ENCODE measurements at places on chromosomes 6 and 20.

GRCh38 chr6:1327630-1328029 is 15.7 kb downstream of the FOXQ1 start:
- DNase-seq, result no peak

- DNase-seq, result no peak
Measured at GRCh38 chr6:113644861-113645575, 212.1 kb upstream of the MARCKS start.

- no peak for DNase-seq
Measured at GRCh38 chr6:105748737-105749161, 337.4 kb upstream of the PRDM1 start.

- DNase-seq, result no peak
Measured at GRCh38 chr20:25230166-25230831, 17.6 kb upstream of the PYGB start.

DNA sequence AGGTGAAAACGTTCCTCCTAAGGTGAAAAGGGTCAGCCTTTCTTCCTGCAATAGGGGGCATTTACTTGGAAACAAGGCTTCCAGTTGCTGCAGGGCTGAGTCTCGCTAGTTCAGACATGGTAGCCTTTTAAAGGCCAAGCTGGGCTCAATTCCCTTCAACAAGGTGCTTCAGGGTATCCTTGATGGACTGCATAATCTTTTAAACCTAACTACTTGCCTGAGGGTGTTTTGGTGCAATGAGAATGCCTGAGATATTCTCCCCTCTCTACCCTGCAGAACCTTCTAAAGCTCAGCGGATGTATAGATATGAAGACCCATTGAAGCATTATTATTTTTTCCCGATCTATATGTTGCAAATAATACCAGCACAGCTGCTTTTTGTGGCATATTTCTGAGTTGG is 416.1 kb downstream of the QKI start:
- DNase-seq, result no peak

DNA sequence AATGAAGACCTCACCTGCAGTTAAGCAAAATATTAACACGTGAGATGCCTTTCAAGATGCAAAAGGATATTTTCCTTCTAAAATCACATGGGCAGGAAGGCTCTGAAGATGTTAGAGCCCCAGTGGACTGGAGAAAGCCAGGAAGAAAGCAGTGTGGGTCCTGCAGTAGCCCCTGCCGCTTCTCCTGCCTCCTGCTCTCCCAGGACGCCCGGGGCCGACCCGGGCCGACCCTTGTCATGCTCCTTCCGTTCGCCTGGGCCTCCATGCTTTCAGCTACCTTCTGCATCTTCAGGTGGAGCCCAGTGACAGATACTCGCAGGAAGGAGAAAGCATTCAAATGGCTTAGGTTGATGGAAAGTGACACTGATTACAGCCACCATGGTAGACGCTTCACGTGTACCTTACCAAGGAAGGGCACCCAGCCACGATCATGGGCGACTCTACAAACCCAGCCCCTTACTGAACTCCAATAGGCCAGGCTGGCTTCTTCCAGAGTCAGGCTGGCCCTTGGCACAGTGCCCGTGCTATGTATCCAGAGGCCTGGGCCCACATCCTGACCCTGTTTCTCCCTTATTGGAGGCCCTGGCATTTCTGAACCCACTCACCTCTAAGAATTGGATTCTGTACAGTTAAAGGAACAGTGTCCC is 69.0 kb downstream of the TCP11 start:
- DNase-seq, result no peak

DNA sequence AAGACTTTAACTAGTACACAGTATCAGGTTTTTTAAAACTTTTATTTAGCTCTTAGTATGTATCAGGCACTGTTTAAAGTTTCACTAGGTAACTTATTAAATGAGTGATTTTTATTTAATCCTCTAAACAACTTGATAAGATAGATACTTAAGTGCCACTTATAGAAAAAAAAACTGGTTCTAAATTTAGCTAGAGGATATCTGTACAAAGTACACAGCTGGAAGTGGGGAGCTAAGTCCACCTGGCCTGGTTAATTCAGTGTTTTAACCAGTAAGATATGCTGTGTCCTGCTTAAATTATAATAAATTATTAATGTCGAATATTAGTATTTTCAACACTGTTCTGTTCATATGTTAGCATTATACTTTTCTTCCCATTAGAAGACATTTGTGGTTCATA is 37.5 kb downstream of the SYCP2 start:
- no peak for DNase-seq

- DNase-seq, result no peak
Measured at GRCh38 chr6:32187009-32187709, 2.8 kb downstream of the PBX2 start.

DNA sequence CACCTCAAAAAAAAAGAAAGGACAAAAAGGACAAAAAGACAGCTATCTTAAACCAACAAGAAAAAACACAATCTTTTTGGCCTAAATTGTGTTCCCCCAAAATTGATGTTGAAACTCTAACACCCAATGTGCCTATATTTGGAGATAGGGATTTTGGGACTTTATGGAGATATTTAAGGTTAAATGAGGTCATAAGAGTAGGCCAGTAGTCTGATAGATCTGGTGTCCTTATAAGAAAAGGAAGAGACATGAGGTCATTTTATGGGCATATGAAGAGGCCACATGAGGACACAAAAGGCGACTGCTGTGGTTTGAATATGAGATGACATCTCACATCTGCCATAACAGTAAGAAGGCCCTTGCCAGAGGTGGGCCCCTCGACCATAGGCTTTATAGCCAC is 49.5 kb downstream of the TRIM38 start:
- no peak for DNase-seq

DNA sequence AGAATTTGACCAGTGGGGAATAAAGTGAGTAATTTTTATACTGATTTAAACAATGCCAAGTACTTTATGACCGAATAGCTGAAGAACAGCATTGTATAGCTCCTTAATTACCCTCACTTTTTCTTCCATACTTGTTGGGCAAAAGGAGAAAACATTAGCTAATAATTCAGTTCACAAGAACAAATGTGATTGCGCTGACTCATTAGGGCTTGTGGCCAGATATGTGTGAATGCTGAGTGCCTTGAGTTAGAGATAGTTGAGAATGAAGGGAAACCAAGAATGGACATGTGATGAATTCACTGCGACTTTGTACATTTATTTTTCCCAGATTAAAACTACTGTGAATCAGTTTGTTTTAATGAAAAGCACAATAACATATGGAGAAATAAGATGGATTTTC is 669.4 kb downstream of the TFAP2A start:
- DNase-seq, result no peak

GRCh38 chr20:11682285-11682684 is 235.4 kb upstream of the BTBD3 start:
- DNase-seq, result no peak

- DNase-seq, result no peak
Measured at GRCh38 chr20:19049514-19049913, 162.9 kb upstream of the SLC24A3 start.

DNA sequence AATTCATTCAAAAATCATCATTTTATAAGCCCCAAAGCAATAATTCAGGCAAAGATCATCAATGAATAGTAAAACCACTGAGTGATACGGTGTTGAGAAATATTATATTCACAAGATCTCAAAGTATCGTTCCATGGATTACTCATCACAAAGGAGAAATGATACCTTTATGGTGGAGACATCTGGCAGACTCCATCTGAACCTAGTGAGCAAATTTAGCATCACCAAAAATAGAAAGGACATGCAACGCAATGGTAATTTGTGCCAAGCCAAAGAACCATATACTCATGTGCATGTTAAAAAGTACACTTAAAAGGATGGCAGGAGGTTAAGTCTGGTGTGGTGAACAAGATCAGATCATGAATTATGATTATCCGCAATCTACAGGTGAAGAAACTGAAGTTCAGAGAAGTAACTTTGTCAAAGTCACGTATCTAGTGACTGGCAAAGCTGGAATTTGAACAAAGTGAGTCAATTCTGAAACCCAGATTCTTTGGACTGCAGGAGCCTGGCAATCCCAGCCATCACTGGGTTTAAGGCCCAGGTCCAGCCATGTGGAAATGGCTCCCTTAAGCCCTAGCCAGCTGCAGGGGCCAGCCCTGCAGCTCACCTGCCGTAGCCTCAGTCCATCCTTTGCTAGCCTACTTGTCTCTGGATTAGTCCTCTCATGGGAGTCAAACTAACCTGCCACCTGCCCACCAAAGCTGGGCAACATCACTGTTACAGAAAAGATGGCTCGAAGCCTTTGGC is 68.3 kb downstream of the PDE10A start:
- DNase-seq, result no peak

- DNase-seq, result no peak
Measured at GRCh38 chr6:118704915-118705314, 53.5 kb upstream of the CEP85L start.

DNA sequence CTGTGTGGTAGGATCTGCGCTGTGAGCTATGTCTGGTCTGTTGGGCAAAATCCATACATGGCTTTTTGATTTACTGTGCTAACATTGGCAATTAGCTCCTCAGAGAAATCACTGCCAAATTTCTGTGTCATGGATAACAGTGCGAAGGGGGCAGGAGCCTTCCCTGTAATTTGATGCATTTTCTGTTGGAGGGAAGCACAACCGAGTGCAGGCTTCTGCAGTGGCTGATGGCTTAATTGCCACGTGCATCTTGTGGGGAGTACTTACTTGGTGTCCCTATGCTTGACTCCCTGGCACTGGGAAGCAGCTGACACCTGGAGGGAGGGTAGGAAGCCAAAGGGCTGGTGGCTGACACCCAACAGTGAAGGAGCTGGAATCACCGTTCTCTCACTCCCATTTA is 99.3 kb upstream of the PROKR2 start:
- DNase-seq, result no peak

- DNase-seq, result no peak
Measured at GRCh38 chr6:44712353-44713111, 325.0 kb downstream of the CDC5L start.

GRCh38 chr6:27970444-27970843 is 13.4 kb downstream of the OR2B6 start:
- no peak for DNase-seq

- DNase-seq, result no peak
Measured at GRCh38 chr6:134477991-134478635, 160.2 kb upstream of the SGK1 start.

Data from central memory CD4-positive, alpha-beta T cell (primary cell).